Iris pigment epithelial cell (primary cell): ENCODE measurements at places on chromosomes 13 and 19.

DNA sequence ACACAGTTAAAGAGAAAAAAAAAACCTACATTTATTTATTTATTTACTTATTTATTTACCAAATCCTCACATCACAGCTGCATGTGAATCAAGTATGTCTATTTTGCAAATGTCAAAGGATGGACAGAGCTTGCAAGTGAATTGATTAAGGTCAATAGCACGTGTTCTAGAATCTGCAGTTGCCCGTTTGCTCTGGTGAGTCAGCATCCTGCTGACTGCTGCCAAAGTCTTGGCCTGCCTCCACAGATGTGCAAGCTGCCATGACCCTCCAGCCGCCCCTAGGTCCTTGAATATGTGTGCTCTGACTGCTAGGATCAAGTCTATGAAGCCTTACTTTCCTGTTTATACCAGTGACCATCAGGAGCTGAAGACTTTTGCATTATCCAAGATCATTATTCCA lies 320.6 kb downstream of the GPC5 start:
- DNase-seq = peak; percentile 9

- peak; percentile 76 for DNase-seq
Observed at GRCh38 chr13:32587011-32587810, 959 bp downstream of the PDS5B start.

DNA sequence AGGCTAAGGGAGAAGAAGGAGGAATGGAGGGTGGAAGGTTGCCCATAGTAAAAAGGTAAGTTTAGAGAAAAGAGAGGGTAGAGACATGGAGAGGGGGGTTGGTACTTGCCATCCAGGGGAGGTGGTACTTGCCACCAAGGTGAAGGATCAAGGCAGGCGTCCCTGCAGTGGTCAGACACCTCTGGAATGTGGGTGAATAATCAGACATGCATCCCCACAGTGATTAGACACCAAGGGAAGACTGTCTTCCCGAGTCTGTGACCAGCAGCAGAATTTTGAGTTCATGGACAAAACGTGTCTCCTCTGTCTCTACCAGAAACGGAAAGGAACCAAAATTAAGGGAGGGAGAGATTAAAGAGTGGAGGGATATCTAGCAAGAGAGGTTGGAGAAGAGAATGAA lies 27.1 kb upstream of the IGFL1 start:
- no peak for DNase-seq

DNA sequence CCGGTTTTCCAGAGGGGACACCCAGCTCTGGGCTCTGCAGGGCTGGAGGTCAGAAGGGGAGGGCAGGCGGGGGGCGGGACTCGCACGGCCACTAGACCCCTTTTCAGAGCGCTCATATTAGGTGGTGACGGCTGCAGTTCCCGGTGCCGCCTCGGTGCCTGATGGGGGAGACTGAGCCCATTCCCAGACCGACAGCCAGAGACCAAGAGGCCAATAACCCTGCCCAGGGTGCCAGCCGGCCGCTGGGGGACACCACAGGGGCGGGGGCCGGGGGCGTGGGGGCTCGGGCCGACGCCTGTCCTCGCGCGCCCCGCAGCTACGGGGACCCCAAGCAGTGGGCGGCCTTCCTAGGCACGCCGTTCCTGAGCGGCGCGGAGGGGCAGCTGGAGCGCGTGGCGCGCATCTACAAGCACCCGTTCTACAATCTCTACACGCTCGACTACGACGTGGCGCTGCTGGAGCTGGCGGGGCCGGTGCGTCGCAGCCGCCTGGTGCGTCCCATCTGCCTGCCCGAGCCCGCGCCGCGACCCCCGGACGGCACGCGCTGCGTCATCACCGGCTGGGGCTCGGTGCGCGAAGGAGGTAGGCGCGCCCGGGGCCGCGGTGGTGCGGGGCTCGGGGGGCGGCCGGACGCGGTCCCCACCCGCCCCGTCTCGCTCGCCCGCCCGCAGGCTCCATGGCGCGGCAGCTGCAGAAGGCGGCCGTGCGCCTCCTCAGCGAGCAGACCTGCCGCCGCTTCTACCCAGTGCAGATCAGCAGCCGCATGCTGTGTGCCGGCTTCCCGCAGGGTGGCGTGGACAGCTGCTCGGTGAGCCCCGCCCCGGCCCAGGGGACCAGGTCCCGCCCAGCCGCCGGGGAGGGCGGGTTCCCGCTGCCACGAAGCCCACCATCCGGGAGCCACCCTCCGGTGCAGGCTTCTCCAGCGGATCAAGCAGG lies 2.4 kb downstream of the TIMM13 start:
- peak; percentile 85 for DNase-seq

DNA sequence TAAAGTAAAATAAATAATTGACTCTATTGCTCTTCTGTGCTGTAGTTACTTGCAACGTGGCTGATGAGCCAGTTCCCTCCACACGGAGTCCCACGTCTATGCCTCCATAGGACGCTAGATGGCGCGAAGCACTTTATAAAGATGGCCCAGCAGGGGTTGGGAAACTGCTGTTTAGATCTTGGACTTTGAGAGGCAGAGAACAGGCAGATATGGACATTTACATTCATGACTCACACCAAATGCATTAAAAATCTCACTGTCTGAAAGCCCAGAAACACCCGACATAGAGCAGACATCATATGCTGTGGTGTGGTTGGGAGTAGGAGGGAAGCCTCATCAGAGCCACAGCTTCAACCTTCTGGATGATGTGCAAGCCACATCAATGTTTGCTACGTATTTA lies 643.1 kb upstream of the ARGLU1 start:
- peak; percentile 97 for DNase-seq

- no peak for DNase-seq
Observed at GRCh38 chr13:38535261-38535660, 151.6 kb upstream of the FREM2 start.
